ENCODE measurements at places on chromosomes 3 and 15. TPM values are rescaled to one million over a fixed set of nuclear protein-coding genes. Genes with fewer than 3 reads are reported as not detected.

DNA sequence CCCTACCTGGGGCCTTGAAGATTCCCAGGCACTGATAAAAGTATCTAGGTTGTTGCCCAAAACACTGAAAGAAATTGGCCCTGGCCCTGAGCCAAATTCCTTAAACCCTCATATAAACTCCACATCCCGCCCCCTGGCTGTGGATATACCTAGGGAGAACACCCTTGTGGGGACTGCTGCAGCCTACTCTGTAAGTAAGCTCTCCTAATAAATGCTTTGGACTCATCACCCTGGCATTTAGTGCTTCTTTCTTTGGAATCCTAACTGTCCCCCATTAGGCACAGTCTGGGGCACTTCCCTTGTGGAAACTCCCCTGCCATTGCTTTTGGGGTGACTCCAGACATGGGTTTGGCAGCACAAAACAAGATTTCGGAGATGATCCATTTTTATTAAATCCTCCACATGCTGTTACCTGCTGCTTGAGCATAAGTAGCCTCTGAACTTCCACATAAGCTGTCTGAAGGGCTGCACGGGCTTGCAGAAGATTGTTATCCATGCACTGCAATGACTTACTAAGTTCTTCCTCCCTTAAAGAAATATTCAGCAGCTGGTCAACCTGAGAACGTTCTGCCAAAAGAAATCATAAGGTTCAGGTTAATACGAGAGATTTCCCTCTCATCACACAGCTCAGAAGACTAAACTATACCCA is 46.4 kb downstream of the ZNF106 start:
- no peak overlapping the region for H3K27ac ChIP-seq
- no peak overlapping the region for H3K4me3 ChIP-seq
- H3K36me3 ChIP-seq, result peaks cover 10% of the 10 kb centered on the region
- H3K4me1 ChIP-seq, result no peaks in the 10 kb centered on the region

DNA sequence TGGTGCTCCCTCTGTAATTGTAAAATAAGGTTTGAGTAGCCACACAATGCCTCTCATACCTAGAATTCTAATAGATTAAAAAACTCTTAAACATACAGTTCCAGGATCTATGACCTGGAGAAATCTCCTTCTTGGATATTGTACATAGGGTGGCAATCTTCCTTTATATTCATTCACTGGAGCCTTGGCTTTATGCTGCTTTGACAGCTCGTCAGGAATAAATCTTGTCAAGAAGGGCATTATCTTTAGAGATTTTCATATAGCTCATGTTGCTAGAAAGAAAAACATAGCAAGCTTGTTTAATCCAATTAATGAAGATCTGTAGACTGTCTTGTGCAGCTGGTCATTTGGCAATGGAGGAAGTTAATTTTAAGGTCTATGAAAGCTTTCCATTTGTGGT is 131.1 kb downstream of the PYDC2 start:
- H3K36me3 ChIP-seq, result no peaks in the 10 kb centered on the region
- H3K27me3 ChIP-seq, result no peaks in the 10 kb centered on the region
- no peaks in the 10 kb centered on the region for H3K4me1 ChIP-seq
- DNase-seq, result no peak
- H3K4me3 ChIP-seq, result no peak overlapping the region

Gene SEMA3B
- 25.6 TPM for total RNA-seq

- H3K27ac ChIP-seq, result no peak overlapping the region
- H3K36me3 ChIP-seq, result no peaks in the 10 kb centered on the region
- DNase-seq, result no peak
- no peak overlapping the region for H3K4me3 ChIP-seq
These were observed 123.5 kb downstream of the UNC13C start for GRCh38 chr15:54101664-54102270.

DNA sequence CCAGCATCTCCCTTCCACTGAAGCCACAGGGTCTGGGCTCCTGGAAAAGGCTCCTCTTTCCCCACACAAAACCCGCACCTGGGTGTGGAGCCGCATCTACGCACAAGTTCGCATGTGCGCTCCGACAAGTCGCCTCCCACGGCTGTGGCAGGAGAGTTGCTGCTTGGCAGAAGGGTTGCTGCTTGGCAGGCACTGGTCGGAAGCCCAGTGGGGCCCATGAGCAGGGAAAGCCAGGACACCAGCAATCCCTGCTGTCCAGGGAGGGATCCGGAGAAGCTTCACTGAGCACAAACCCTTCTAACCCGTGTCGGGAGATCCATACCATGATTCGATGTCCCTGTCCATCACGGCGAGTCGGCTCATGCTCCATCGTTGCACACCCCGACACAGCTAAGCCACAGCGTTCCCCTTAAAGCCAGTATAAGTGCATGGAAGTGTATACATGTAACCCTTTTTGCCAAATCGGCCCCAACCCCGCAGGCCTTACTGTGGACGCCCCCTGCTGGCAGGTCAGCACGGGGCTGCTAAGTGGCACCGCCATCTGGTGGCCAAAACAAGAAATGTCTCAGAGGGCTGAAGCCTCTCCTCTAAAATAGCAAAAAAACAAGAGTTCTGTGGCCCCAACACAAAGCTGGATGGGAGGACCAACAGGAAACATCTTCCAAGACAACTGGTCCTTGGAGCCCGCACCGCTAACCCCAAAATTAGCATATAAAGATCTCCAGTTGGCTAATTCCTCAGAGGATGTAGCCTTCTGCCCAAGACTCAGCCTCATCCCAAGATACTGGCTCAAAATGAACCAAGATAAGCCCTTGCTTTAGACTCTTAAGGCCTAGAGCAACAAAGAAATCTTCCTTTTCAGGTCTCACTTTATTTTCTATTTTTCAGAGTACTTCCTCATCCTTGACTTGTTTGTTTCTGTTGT is 8.3 kb downstream of the ANKRD63 start:
- H3K27ac ChIP-seq, result no peak overlapping the region
- no peak overlapping the region for H3K4me3 ChIP-seq
- H3K36me3 ChIP-seq, result no peaks in the 10 kb centered on the region
- DNase-seq, result peak; percentile 60

DNA sequence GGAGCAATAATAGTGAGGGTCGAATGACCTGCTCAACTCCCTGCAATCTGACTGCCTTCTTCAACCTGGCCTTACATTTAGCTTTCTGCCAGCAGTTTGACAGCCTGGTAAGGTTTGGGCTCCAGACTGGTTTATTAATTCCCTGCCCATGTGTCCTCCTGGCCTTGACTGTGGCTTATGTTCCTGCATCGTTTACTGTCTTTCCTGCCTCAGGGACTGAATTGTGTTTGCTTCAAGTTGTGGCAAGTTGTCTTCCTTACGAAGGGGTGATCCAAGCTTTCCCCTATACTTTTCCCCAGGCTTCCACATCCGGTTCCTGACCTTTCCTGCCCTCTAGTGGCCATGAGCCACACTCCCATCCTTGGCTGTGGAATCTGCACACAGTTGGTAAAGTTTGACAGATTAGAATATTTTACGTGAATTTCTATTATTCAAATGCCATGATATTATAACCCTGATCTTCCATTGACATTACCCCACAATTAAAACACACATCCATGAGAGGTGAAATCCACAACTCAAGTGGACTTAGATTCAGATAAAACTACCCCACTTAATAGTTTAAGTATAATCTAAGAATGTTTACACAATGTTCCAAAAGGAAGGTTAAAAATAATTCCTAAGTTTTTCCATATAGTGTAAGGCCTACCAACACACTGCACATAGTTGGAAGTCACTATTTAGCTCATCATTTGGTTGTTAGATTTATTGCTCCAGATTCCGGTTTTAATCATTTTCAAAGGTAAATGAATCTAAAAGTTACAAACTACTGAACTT is 95.7 kb downstream of the NEDD4 start:
- DNase-seq, result peak; percentile 41
- H3K4me1 ChIP-seq, result peaks cover 5% of the 10 kb centered on the region
- no peaks in the 10 kb centered on the region for H3K36me3 ChIP-seq
- no peaks in the 10 kb centered on the region for H3K27me3 ChIP-seq

Gene SPATA16
- total RNA-seq, result not detected

- H3K4me3 ChIP-seq, result no peak overlapping the region
- H3K27me3 ChIP-seq, result peaks cover 3% of the 10 kb centered on the region
- DNase-seq, result no peak
- no peak overlapping the region for H3K27ac ChIP-seq
- peaks cover 33% of the 10 kb centered on the region for H3K4me1 ChIP-seq
These were observed 81.3 kb upstream of the RNF7 start for GRCh38 chr3:141656771-141657170.

Gene MAP4
- total RNA-seq, result 33.1 TPM

GRCh38 chr3:59321881-59322540 is 272.2 kb upstream of the CFAP20DC start:
- DNase-seq, result no peak
- peaks cover 9% of the 10 kb centered on the region for H3K4me1 ChIP-seq
- H3K36me3 ChIP-seq, result no peaks in the 10 kb centered on the region
- H3K4me3 ChIP-seq, result no peak overlapping the region
- no peak overlapping the region for H3K27ac ChIP-seq
- H3K27me3 ChIP-seq, result no peaks in the 10 kb centered on the region

- H3K36me3 ChIP-seq, result no peaks in the 10 kb centered on the region
- no peaks in the 10 kb centered on the region for H3K4me1 ChIP-seq
- DNase-seq, result no peak
- H3K4me3 ChIP-seq, result no peak overlapping the region
- no peak overlapping the region for H3K27ac ChIP-seq
These were observed 246.3 kb upstream of the UMPS start for GRCh38 chr3:124483915-124484470.

Gene ROPN1B
- total RNA-seq, result not detected

Gene LYZL4
- total RNA-seq, result not detected

DNA sequence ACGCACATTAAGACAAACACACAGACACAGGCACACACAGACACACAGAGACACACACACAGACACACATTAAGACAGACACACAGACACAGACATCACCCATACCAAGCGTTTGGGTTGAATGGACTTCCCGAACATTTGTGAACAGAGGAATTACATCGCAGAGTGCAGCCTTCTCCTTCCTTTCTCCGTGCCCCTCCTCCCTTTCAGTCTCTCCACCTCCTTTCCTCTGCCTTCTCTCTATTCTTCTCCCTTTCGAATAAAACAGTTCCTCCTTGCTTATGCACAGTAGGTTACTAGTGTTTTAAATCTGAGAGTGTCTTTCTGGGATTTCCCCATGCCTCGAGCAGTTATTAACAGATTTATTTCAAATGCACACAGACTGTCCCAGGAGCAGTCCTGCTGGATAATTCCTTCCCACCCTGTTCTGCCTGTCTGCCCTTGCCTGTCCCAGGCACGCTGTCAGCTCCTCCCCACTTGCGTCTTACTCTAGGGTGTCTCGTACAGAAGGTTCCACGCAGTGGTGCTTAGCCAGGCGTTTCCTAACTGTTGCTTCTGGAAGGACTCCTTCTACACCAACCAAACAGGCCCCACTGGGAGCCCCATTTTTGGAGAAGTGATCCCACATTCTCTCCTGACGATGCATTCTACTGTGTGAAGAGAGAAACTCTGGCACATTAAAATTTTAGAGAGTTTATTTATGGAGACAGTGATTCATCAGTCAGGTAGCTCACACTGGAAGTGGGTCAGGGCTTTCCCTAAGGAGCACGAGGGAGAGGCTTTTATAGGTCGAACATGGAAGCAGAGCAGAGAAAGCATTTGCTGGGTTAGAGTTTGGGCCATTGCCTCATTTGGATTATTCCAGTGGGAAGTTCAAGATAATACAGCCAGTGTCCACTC is 163.8 kb downstream of the SV2B start:
- H3K36me3 ChIP-seq, result no peaks in the 10 kb centered on the region
- no peaks in the 10 kb centered on the region for H3K4me1 ChIP-seq
- no peak for DNase-seq
- H3K27me3 ChIP-seq, result peaks cover 23% of the 10 kb centered on the region
- H3K4me3 ChIP-seq, result no peak overlapping the region
- no peak overlapping the region for H3K27ac ChIP-seq

DNA sequence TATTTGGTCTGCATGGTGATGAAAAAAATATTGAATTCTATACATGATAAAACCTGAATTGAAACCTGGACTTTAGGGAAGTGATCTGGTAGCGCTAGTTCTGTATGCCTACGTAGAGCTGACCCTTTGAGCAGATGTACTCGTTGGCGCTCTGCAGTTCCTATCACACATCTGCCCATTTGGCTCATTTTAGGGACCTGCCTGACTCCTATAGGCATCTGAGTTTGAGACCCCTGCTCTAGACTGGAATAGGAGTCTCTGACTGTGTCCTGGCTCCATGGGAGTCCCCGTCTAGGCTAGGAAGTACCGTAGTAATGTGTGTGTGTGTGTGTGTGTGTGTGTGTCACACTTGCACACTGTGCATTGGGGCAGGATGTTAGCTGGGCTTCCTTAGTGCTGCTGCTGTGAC is 21.2 kb downstream of the STARD5 start:
- no peaks in the 10 kb centered on the region for H3K36me3 ChIP-seq
- no peaks in the 10 kb centered on the region for H3K4me1 ChIP-seq
- no peak for DNase-seq
- no peak overlapping the region for H3K27ac ChIP-seq
- H3K27me3 ChIP-seq, result peaks cover 32% of the 10 kb centered on the region

- no peak overlapping the region for H3K27ac ChIP-seq
- peaks cover 20% of the 10 kb centered on the region for H3K27me3 ChIP-seq
- no peak for DNase-seq
- H3K4me1 ChIP-seq, result no peaks in the 10 kb centered on the region
These were observed 201.7 kb upstream of the LINGO1 start for GRCh38 chr15:77834276-77834990.

- H3K4me1 ChIP-seq, result no peaks in the 10 kb centered on the region
- no peak for DNase-seq
- no peaks in the 10 kb centered on the region for H3K27me3 ChIP-seq
- H3K36me3 ChIP-seq, result no peaks in the 10 kb centered on the region
- H3K4me3 ChIP-seq, result no peak overlapping the region
These were observed 571.8 kb downstream of the ZPLD1 start for GRCh38 chr3:103006526-103007183.

Gene GPR15
- total RNA-seq, result not detected

- DNase-seq, result no peak
- H3K27me3 ChIP-seq, result no peaks in the 10 kb centered on the region
- no peak overlapping the region for H3K4me3 ChIP-seq
- no peak overlapping the region for H3K27ac ChIP-seq
- no peaks in the 10 kb centered on the region for H3K36me3 ChIP-seq
- no peaks in the 10 kb centered on the region for H3K4me1 ChIP-seq
These were observed 17.3 kb upstream of the GABRB3 start for GRCh38 chr15:26790118-26790517.

DNA sequence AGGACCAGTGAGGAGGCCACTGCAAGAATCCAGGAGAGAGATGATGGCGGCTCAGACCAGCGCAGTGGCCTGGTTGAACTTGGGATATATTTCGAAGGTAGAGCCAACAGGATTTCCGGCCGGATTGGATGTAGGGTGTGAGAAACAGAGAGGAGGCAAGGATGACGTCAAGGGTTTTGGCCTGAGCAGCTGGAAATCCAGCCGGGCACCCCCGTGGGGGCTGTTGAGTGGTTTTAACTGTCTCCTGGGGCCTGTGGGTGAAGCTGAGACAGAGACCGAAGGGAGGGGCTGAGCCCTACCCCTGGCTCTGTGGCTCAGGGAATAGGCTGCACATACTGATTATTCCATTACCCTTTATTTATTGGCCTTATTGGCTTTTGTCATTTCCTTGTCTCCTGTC is 45.7 kb downstream of the EXOG start:
- H3K27ac ChIP-seq, result no peak overlapping the region
- H3K36me3 ChIP-seq, result no peaks in the 10 kb centered on the region
- no peak for DNase-seq
- H3K27me3 ChIP-seq, result peaks cover 19% of the 10 kb centered on the region

GRCh38 chr15:44535523-44536301 is 1.2 kb upstream of the EIF3J start:
- H3K36me3 ChIP-seq, result no peaks in the 10 kb centered on the region
- H3K4me3 ChIP-seq, result peak overlapping the region; percentile 89
- peaks cover 30% of the 10 kb centered on the region for H3K4me1 ChIP-seq
- H3K27me3 ChIP-seq, result no peaks in the 10 kb centered on the region
- peak; percentile 15 for DNase-seq
- peak overlapping the region; percentile 94 for H3K27ac ChIP-seq

GRCh38 chr3:171838218-171838720 is 4.9 kb upstream of the TMEM212 start:
- H3K36me3 ChIP-seq, result no peaks in the 10 kb centered on the region
- H3K4me1 ChIP-seq, result peaks cover 97% of the 10 kb centered on the region
- no peak overlapping the region for H3K4me3 ChIP-seq
- H3K27me3 ChIP-seq, result no peaks in the 10 kb centered on the region
- peak; percentile 90 for DNase-seq

Data from HepG2 (cell line).